ENCODE measurements at places on chromosomes 5 and 9.

DNA sequence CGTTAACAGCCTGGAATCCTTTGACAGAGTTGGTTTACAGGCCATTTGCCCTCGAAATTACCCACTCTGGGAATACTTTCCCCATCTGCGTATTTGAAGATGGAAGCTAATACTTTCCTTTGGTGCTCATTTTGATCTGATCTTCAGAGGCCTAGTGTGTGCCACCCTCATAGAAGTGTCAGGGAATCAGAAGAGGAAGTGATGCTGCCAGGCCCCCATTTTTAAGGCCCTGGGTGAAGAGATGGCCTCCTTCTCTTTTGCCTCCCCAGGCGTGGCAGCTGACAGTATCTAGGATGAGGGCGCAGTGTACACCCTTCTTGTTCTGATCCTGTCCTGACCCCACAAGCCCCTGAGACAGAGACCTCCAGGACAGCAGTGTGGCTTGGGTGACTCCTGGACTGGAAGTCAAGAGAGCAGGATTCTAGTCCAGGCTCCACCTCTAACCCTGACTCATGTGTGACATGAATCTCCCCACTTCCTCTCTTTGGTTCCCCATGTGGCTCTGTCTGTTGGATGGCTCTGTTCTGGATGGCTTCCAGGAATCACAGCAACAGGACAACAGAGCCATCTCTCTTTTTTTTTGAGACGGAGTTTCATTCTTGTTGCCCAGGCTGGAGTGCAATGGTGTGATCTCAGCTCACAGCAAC is 27.8 kb downstream of the CSF1R start:
- DNase-seq = no peak

GRCh38 chr5:6759983-6760382 is 46.8 kb downstream of the TENT4A start:
- DNase-seq = no peak

DNA sequence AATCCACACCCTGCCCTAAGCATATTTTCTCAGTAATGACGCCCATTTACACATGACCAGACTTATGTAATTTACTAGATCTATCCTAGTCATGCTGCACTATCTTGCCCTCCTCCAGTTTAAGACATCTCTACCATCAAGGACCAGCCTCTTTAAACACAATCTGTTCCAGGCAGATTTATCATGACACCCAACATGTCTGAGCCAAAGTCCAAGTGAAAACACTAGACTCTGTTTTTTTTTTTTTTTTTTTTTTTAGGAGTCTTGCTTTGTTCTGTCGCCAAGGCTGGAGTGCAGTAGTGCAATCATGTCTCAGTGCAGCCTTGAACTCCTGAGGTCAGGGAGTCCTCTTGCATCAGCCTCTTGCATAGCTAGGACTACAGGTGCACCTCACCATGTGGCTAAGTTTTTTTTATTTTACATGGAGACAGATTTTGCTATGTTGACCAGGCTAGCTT is 354.6 kb downstream of the ARRDC3 start:
- no peak for DNase-seq

- no peak for DNase-seq
Observed at GRCh38 chr5:5602554-5602953, 180.1 kb downstream of the ICE1 start.

GRCh38 chr9:113368982-113369854 is 7.6 kb downstream of the HDHD3 start:
- no peak for DNase-seq

GRCh38 chr5:151742870-151743294 is 15.5 kb downstream of the ATOX1 start:
- DNase-seq = peak; percentile 87

DNA sequence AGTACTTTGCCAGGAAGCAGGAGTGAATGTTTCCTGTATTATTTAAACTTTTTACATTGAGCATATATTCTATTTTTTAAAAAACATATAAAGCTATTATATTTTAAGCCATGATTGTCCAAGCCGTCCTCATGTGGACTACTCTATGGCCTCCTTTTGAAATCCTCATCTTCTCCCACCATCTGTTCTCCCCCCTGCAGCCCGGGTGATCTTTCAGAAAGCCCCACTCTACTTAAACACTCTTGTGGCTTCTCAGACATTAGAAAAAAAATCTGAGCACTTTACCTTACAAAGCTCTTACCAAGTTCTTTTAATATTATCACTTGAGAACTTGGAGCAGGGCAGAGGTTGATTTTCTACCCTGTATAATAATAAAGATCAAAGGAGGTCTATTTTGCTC is 95.4 kb downstream of the CAVIN4 start:
- no peak for DNase-seq

- DNase-seq = peak; percentile 74
Observed at GRCh38 chr9:14372437-14373335, 58.7 kb upstream of the NFIB start.

GRCh38 chr9:94980947-94981722 is 254.6 kb downstream of the AOPEP start:
- DNase-seq = no peak

All from adipocyte (in vitro differentiated cells).